ENCODE measurements at places on chromosomes 2 and 18.

GRCh38 chr2:610491-610890 lies 66.7 kb downstream of the TMEM18 start:
- no peak for DNase-seq

DNA sequence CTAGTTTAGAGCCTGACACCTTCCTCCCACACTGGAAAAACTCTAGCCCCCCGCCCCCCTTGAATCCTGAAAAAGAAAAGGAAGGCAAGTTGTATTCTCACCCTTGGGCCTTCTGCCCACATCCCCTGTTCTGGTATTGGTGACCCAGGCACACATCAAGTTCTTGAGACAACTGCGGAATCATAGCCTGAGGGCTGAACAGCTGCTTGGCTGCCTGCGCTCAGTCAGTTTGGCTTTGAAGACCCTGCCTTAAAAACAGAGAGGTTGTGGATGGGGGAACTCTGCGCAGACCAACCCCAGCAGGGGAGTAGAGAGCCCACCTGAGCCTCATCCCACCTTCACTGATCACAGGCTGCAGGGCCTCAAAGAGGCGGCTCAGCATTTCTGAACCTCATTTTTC lies 229.2 kb downstream of the ANAPC1 start:
- no peak for DNase-seq

GRCh38 chr2:61340242-61340641 lies 130.6 kb downstream of the USP34 start:
- DNase-seq: no peak

DNA sequence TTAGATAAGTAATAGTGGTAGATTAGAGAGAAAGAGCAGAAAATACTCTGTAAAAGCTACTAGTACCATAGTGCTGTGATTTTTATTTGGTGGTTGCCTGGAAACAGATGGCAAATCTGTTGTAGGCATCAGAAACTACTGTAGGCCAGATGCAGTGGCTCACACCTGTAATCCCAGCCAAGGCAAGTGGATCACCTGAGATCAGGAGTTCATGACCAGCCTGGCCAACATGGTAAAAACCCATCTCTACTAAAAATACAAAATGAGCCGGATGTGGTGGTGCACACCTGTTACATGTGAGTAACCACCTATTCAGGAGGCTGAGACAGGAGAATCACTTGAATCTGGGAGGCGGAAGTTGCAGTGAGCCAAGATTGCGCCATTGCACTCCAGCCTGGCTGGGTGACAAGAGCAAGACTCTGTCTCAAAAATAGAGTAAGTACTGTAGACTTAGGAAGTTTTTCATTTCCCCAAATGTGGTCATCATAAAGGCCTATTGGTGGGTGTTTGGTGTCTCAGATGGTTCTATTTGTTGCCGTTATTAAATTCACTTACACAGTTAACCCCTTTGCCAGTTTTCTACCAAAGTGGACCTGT lies 79.6 kb downstream of the SPTBN1 start:
- no peak for DNase-seq

DNA sequence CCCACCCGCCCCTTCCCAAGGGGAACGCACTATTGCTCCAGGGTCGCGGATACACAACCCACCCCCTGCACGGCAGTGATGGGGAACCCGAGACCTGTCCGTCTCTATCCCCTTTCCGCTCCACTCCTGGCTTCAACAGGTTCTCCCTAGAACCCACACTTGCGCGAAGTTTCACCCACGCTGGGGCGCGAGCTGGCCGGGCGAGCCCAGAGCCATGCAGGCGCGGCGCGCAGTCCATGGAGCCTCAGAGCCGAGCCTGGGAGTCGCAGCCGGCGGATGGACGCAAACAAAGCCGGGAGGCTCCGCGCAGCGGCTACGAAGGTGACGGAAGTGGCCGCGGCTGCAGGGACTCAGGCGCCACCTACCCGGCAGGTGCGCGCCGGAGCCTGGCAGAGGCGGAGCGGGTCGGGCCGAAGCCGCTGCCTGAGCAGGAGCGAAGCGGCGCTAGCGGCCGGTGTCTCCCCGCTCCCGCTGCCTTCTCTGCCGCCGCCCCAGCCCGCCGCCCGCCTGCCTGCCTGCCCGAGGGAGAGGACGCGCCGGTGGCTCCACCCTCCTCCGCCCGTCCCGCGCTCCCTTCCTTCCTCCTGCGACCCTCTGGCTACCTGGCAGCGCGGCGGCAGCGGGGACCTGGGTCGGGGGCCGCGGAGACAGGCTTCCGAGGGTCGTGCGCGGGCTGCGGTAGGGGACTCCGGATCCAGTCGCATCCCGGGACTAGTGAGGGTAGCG lies 14.0 kb downstream of the ALPG start:
- no peak for DNase-seq

GRCh38 chr2:98829581-98830270 lies 98.8 kb upstream of the MGAT4A start:
- DNase-seq: no peak

DNA sequence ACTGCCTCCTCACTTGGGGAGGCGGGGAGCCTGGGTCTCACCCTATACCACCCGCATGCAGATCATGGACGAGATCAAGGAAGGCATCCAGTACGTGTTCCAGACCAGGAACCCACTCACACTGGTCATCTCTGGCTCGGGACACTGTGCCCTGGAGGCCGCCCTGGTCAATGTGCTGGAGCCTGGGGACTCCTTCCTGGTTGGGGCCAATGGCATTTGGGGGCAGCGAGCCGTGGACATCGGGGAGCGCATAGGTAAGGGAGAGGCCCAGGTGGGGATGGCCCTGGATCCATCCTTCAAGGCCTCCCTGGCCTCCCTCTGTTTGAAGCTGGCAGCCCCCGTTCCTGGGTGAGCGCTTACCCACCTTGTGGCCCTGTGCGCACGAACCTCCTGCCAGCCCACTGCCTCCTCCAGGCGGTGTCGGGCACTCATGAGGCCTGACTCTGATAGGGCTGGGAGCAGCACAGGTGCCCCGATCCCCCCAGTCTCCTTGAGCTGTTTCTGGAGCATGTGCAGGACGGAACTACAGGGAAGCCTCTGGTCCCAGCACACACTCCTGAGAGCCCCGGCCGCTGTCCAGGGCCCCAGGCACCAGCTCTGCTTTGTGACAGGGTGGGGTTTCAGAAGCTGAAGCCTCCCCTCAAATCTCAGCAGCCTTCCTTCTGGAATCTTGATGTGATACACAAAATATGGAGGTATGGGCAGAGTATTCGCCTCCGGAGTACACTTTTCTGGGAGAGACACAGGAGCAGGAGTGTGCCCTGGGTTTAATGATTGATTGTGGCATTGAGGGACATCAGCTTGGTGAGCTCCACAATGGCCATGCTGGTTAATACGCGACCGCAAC lies 708 bp downstream of the AGXT start:
- DNase-seq: no peak

GRCh38 chr2:190781604-190782198 lies 98.9 kb upstream of the GLS start:
- DNase-seq: no peak

DNA sequence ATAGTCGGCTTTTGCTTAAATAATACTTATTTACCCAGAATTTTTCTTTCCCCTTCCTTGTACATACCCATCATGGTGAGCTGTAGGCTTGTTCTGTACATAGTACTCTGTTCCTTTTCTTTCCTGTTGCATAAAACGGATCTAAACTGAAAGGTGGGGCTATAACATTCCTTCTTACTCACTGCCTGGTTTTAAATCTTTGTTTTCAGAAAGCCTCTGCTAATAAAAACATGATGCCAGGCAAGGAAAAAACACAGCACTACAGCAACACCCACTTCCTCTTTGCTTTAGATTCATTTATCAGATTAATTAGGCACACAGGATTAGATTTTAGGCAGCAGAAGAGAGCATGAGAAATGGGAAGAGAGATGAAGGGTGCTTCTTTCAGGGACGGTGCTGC lies 19.6 kb upstream of the STON1 start:
- DNase-seq: no peak

- peak; percentile 96 for DNase-seq
Observed at GRCh38 chr2:159202568-159203071, 83.9 kb downstream of the WDSUB1 start.

- no peak for DNase-seq
Observed at GRCh38 chr2:54723996-54724559, 616 bp downstream of the EML6 start.

DNA sequence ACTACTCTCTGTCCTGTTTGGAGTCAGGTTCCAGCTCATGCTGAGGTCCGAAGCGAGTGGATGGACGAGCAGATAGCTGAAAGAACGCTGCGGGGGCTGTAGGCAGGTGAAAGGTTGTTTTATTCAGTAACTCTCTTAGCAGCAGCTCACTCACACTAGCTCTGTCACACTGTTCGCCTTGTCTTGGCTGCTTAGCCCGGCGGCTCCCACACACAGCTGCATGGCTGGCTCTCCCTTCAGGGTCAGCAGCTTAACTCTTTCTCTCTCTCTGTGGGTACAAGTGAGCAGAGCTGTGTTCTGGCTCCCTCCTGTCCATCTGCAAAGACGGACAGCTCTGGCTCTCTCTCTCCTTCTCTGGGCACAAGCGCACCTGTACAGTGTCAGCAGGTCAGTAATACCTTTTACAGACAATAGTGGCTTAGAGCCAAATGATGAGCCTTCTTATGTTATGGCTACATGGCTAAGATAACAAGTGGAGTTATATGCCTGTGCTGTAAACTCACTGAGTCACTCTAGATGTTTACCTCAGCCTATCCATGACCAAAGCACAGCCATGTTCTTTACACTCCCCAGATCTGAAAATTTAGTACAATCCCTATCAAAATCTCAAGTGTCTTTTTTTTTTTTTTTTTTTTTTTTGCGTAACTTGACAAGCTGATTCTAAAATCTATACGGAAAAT lies 149.3 kb downstream of the GALNT1 start:
- no peak for DNase-seq

DNA sequence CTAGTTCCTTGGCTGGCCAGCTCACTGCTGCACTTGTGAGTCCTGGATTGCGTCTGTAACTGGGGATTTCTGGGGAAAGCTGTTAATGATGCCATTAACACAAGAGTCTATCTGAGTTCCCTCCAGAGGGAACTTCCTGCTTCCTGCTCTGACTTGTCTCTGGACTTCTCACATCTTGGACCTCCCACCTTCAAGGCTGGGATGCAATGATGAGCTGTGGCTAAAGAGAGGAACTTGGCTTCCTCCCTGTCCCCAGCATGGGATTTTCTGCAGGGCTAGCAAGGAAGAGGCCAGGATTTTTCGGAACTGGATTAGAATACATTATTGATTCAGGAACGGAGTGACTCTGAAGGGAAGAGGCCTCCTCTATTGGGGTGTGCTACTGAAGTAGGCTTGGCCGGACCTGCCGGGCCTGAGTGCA lies 155.5 kb downstream of the CLIP4 start:
- DNase-seq: no peak

GRCh38 chr2:236691799-236692167 lies 122.2 kb downstream of the ACKR3 start:
- DNase-seq: no peak

GRCh38 chr2:151280271-151280670 lies 9.2 kb downstream of the NMI start:
- DNase-seq: no peak

- DNase-seq: peak; percentile 35
Observed at GRCh38 chr2:69667805-69668382, 24.4 kb upstream of the AAK1 start.

- DNase-seq: no peak
Observed at GRCh38 chr2:176284461-176285049, 15.3 kb downstream of the MTX2 start.

- DNase-seq: no peak
Observed at GRCh38 chr2:197904446-197904845, 100.1 kb downstream of the PLCL1 start.

GRCh38 chr2:186486651-186487647 lies 889 bp downstream of the ZC3H15 start:
- DNase-seq: no peak

- DNase-seq: no peak
Observed at GRCh38 chr2:88022669-88022921, 6.2 kb upstream of the RNU2-63P start.

DNA sequence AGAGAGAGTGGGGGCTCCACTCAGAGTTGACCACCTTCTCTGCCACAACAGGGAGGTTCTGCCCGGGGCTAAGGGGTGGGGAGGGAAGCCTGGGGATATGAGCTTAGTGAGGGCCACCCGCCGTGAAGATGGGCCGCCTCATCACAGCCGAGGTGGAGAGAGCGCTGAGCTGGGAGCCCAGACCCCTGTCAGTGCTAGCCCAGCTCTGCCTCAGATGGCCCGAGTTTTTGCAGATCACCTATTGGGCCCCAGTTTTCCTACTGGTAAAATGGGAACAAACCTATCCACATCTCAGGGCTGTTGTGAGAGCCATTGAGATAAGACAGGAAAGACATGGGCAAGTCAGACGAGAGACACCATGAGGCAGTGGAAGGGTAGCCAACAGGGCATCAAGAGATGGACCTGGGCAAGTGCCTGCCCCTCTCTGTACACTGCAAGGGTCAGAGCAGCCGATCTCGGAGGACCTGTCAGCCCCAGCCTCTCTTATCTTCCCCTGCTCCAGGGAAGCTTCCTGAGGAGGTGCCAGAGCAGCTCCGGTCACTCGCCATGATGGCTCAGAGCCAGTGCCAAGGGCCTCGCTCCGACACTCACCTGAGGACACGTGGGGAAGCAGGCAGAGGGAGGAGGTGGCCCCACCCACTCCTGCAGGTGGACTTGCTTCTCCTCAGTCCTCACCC lies 88.9 kb downstream of the MCFD2 start:
- DNase-seq: no peak

- DNase-seq: no peak
Observed at GRCh38 chr2:43427032-43427424, 168.8 kb downstream of the THADA start.

Data from AG09309 (cell line).